Choroid plexus epithelial cell (primary cell): ENCODE measurements at places on chromosomes 5 and 9.

GRCh38 chr5:14627270-14627669 is 37.2 kb upstream of the OTULIN start:
- no peak for DNase-seq

- no peak for DNase-seq
These were observed 73.7 kb downstream of the FEM1C start for GRCh38 chr5:115470921-115471320.

DNA sequence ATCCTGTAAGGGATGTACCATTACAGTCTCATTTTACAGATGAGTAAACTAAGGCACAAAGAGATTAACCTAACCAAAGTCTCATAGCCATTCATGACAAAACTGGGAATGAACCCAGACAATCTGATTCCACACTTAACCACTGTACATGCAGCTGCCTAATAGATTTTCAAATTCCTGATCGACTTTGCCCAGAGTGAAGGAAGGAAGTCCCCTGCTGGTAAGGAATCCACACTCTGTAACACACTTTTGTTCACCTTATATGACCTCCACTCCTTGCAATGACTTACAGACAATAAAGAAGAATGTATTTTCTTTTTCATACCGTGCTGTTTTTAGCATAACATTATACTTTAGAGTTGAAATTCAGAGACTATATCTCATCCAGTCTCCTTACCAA is 31.3 kb upstream of the PLPP6 start:
- DNase-seq: peak; percentile 81

- DNase-seq: no peak
These were observed 86.9 kb downstream of the UGCG start for GRCh38 chr9:111983484-111983908.

DNA sequence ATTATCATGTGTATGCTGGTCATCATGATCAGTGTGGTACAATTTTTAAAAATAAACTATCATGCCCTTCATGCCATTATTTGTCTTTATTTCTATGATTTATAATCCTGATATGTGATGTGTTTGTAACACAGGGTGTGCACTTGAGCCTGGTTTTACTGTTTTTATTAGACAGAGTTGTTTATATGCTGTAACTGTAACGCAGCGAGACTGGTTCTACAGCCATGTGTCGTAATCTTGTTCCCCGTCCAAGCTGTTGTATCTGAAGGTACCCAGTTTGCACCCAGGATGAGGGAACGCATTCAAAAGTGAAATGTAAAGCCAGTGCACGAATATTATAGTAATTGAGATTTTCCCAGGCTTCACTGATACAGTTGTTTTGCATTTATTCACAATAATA is 28.2 kb downstream of the SNX18 start:
- DNase-seq: no peak

DNA sequence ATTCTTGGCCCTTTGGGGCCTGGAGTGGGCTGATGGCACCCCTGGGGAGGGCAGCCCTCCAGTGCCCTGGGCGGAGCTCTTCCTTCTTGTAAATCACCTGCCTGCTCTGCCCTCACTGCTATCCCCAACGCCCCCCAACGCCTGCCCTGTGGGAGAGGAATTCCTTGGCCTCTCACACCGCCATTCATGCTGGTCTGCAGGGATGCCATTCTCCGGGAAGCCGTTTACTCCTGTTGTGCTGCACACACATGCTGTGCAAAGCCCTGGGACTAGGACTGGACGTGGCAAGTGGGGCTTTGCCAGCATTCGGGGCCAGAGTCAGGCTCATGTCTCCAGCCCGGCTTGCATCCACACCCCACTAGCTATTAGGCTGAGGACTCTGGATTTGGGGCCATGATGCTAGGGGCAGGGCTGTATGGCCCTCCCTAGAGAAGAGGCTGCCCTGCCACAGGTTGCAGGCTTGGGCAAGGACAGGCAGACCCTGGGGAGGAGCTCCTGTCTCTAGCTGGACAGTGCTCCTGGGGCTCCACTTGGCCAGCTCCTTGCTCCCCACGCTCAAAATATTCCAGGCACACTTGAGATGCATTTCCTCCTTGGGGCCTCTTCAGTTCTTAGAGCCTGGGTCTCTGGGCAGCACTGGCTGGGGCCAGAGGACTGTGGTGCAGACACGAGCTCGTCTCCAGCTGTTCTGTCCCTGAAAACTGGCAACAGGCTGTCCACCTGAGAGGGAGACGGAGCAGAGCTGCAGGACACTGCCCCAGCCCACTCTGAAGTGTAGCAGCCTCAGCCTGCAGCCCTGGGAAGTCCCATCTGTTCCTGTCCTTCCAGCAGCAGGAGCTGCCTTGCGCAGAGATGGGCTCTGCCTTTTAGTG is 226.9 kb downstream of the CACNA1B start:
- no peak for DNase-seq

- DNase-seq: no peak
These were observed 6.9 kb downstream of the SHROOM1 start for GRCh38 chr5:132823481-132824050.

DNA sequence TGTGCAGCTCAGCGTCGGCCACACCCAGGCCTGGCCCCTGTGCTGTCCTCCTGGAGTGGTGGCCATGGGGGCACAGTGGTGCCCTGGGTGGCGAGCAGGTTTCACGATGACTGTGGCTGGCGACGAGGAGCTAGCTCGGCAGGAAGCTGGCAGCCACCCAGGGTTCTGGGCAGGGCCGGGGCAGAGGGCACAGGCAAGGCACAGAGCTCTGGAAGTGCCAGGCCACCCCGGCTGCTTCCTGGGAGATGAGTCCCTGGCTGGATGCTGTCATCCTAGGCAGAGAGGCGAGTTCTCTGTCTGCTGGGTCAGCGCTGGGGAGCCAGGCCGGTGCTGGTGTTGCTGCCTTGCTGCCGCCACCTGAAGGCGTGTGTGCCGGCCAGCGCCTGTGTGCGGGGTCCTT is 51.7 kb downstream of the RXRA start:
- DNase-seq: no peak

DNA sequence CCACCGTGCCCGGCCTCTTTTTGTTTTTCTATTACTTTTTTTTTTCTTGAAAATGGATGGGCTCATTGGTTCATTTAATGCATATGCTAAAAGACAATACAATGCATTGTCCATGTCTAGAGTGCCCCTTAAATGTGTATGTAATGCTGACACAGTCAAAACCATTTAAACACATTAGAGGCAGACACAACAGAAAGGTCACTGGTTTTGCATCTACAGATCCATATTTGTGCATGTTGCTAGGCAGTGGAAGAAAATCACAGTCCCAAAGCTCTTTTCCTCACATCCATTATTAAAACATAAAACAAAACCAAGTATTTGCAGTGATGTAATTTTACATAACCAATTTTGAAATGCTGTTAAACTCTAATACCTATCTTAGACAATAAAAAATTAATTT is 389.0 kb downstream of the TAF11L14 start:
- no peak for DNase-seq

GRCh38 chr9:966870-967269 is 9.6 kb upstream of the DMRT3 start:
- no peak for DNase-seq

- DNase-seq: no peak
These were observed 292.7 kb upstream of the NREP start for GRCh38 chr5:112049738-112050137.

- DNase-seq: peak; percentile 72
These were observed 157.6 kb downstream of the CD180 start for GRCh38 chr5:67038817-67039603.

DNA sequence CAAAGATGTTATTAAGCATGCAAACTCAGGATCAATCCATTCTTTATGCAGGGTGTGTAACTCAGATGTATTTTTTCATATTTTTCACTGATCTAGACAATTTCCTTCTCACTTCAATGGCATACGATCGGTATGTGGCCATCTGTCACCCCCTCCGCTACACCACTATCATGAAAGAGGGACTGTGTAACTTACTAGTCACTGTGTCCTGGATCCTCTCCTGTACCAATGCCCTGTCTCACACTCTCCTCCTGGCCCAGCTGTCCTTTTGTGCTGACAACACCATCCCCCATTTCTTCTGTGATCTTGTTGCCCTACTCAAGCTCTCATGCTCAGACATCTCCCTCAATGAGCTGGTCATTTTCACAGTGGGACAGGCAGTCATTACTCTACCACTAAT is 435 bp downstream of the OR1J4 start:
- DNase-seq: no peak

DNA sequence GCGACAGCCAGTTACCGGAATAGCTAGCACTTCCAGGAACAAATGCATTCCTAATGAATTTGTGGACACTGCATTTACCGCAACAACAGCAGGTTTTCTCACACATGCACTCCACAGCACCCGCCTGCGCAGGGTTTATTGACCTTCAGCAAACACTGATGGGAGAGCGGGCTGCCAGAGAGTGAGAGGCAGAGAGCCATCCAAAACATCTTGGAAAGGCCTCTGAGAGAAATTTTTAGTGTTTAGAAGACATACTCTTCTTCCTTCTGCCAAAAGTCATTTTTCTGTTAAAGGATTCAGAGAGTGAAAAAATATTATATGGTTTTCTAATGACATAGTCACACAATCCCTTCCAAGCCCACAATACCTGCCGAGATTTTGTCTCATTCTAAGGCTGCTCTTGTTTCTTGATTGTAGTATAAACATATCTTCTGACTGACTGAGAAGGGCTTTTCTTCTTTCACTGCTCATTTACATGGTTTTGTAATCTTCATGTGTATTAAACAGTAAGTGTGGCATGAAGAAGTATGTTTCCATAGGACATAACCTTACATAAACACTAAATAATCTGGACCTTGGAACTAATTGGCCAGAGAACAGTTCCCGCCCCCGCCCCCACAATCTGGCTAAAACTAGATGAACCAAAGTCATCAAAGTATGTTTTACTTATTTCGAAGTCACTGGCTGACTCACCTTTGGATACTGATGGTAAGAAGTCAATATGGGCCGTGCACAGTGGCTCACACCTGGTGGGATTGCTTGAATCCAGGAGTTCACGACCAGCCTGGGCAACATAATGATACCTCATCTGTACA is 432.5 kb upstream of the MEF2C start:
- DNase-seq: peak; percentile 88

DNA sequence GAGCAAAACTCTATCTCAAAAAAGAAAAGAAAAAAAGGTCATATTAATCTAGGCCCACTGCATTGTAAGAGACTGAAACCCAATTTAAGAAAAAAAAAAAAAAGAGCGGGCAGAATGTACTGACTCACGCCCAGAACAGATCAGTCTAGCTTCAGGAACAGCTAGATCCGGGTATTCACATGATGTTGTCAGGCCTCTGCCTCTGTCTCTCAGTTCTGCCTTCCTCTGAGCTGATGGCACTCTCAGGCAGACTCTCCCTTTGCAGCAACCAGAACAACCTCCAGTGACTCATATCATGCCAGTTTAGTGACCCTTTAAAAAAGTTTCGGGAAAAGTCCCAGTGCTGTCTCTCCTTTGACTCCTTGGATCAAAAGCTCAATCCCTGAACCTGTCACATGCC is 53.0 kb downstream of the NEURL1B start:
- DNase-seq: no peak

DNA sequence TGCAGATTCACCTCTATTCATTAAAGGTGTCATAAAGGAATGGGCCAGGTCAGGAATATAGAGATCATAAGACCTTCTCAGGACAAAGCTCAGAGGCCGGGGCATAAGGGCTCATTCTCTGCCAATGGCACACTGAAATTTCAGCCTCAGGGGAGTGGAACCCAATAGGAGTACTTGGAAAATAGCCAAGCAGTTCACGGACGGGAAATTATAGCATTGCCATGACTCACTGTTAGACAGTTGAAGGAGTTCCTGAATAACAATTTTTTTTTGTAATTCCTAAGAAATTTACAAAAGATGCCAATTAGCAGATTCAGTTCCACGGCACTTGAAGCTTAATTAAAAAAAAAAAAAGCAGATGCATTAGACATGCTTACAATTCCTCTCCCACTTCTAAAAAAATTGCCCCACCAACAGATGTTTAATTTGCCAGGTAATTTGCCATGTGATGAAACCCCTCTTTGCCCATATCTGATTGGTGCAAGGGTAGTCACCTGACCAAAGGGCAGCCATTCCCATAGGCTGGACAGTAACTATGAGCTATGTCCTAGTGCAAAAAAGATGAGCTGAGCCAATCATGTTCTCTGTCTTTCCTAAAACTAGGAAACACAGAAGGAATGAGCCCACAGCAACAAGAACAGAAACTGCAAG is 58.6 kb downstream of the PTCD2 start:
- peak; percentile 93 for DNase-seq

GRCh38 chr5:74665273-74665672 is 19.8 kb upstream of the HEXB start:
- peak; percentile 63 for DNase-seq

DNA sequence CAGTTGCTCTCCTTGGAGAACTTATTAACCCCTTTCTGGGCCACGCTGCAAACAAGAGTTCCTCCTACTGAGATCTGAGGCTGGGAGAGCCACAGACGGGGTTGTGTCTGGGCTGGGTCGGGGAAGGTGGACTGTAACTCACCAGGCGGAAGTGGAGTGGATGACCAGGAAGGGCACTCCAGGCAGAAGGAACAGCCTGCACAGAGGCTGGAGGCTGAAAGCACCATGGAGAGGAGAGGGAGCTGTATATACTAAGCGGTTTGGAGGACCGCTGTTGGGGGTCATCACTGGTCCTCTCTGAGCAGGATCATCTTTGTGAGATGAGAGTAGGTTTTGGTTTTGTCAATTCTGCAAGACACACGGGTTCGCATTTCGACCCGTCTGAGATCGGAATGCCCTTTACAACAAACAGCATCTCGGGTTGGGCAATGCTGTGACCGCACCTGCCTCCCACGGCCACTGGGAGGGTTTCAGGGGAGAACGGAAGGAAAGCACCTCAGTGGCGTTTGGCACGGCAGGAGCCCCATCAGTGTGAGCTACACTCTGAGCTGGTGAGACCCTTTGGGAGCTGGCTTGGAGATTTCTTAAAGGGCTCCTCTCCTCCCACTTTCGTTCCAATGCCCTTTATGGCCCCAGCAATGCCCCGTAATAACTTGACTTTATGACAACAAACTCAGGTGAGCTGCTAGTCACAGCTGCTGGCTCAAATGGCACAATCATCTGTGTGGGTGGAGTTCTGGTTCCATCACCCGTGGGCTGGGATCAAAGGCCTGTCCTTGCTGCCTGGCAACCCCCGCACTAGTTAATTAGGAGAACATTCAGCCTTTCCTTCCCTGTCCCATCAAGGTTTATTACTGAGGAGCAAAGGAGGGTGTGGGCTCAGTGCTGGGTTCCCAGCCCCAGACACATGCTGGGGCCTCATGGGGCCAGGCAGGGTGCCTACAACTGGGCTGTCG is 18.7 kb upstream of the NEURL1B start:
- no peak for DNase-seq

GRCh38 chr9:71944754-71945375 is 33.4 kb downstream of the C9orf85 start:
- no peak for DNase-seq
